ENCODE measurements at places on chromosomes 1 and 21.

DNA sequence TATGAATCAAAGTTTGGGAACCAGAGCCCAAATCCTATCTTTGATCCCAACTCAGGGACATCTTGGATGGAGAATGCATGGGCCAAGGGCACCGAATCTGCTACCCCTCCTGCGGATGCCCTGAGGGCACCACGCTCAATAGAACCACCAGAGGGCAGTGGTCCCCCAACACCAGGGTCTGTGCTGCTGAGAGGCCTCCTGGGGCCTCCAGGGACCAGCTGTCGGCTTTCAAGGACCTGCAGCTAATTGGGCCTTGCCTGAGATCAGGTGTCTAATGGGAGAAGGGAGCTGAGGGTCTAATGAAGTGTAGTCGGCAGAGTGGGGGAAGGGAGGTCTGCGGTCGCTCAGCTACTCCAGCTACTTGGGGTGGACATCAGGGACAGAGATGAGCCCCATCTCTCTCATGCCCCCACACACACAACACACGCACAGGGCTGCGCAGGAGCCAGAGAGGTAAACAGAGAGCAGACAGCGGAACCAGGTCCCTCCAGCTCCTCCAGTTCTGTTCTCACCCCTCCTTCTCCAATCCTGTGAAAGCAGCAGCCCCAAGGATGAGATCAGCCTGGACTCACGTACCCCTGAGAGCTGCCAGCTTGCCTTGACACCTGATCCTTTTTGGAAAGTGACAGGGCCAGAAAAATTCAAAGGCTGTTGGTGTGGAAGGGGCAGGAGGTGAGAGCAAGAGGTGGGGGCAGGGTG is 34.9 kb upstream of the PPP1R15B start:
- peak; percentile 81 for DNase-seq

DNA sequence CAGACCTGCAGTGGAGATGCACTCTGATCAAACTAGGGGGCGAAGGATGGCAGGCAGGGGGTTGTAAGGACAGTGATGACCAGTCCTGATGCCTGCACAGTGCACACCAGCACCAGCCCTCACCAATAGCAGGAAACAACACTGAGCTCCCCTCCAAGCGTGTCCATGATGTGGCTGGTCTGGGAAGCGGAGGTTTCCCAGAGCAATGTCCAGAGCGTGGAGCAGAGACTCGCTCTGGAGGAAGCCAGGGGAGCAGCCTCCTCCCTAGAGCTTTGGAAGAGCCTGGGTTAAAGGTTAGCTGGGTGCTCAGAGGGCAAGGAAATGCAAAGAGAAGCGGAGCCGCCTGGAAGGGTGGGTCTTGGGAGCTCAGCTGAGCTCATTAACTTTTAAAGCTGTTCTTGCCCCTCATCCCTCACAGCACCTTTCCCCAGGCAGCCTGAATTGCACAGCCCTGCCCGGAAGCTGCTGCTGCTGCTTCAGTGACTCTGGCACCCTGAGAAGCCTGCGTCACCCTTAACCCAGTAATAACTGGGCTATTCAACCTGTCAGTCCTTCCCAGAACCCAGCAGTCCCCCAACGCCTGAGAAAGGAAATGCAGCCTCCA is 162.2 kb upstream of the RAB4A start:
- DNase-seq: peak; percentile 53

GRCh38 chr1:175887981-175888428 is 144.6 kb upstream of the TNR start:
- DNase-seq: peak; percentile 66

- DNase-seq: no peak
Measured at GRCh38 chr1:240687820-240688219, 75.9 kb upstream of the GREM2 start.

DNA sequence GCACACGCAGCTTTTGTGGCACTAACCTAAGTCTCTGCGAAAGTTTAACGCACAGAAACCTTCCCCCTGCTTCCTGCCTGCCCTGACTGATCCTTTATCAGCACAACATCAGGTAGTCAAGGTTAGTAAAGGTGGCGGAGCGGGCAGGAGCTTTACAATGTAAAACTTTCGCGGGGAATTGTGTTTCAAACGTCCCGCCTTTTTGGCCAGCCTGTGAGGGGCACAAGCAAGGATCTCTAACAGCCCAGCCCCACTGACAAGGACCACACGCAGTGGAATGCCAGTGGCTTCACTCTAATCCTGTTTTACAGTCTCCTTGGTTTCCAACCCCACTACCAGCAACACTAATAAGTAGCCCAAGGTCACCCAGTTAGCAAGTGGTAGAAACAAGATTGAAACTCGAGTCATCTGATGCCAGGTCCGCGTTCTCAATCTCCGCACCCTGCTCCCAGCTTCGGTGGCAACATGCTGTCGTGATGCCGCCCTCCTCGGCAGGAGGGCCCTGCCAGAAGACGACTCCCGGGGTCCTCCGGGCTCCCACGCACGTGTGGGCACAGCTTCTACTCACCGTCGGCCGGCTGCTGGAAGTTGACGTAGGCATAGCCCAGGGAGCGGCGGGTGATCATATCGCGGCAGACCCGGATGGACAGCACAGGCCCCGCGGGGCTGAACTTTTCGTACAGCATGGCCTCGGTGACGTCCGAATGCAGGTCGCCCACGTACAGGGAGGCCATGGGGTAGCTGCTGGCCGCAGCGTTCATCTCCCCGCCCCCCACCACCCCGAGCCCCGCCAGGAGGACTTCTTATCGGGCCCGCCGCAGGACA is 1.2 kb downstream of the PABPC4 start:
- peak; percentile 74 for DNase-seq

GRCh38 chr1:56585985-56586384 is 6.6 kb upstream of the PLPP3 start:
- no peak for DNase-seq

GRCh38 chr1:70552662-70553566 is 141.8 kb downstream of the CTH start:
- DNase-seq: no peak

DNA sequence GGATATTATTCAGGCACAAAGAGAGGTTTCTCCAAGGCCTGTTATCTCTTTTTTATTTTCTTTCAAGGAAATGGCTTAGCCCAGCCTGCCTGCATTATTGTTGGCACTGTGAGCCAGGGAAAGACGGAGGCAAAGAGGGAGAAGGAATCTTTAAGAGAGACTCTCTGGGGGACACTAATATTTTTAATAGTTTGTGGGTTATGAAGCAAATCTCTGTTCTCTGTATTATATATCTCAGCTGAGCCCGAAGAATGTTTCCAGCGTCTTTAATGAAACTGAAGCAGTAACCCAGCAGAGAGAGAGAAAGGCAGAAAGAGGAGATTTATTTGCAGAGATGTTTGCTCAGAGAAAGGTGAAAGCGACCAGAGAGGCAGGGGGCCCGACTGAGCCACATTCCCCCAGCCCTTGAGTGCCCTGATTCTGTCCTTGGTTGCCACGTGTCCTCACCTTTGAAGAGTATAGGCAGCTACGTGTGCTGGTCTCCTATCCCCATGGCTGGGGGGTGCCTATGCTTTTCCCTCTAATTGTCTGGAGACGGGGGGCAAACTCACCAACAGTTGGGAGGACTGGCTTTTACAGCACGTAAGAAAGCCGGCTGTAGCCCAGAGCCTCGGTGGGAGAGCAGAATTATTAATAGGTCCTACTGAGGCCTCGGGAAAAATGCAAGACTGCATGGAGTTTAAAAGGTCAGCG is 166.4 kb downstream of the TRABD2B start:
- DNase-seq: no peak

GRCh38 chr1:208643005-208643597 is 398.9 kb upstream of the PLXNA2 start:
- no peak for DNase-seq

- DNase-seq: no peak
Measured at GRCh38 chr1:19354531-19354981, 42.4 kb downstream of the SLC66A1 start.

DNA sequence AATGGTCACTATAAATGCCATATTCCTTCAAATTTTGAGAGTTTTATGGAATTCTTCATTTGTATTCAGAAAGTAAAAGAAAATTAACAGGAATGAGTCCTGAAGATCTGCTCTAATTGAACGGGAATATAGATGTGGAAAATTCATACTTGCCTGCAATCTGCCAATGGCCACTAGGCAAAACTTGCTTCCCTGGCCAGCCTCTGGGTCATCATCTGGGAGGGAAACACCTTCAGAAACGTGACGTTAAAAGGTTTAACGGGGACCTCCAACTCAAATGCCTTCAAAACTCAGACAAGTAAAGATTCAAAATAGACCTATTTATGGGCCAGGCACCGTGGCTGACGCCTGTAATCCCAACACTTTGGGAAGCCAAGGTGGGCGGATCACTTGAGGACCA is 21.7 kb upstream of the CTSK start:
- DNase-seq: no peak

DNA sequence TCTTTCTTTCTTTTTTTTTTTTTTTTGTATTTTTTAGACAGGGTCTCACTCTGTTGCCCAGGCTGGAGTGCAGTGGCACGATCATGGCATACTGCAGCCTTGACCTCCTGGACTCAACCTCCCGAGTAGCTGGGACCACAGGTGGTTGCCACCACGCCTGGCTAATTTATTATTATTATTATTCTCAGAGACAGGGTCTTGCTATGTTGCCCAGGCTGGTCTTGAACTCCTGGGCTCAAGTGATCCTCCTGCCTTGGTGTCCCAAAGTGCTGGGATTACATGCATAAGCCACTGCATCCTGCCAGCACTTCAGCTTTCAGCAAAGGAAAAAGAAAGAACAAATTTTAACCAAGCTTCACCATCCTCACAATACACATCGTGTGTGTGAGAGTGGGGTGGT is 97.9 kb upstream of the SERBP1 start:
- DNase-seq: no peak

DNA sequence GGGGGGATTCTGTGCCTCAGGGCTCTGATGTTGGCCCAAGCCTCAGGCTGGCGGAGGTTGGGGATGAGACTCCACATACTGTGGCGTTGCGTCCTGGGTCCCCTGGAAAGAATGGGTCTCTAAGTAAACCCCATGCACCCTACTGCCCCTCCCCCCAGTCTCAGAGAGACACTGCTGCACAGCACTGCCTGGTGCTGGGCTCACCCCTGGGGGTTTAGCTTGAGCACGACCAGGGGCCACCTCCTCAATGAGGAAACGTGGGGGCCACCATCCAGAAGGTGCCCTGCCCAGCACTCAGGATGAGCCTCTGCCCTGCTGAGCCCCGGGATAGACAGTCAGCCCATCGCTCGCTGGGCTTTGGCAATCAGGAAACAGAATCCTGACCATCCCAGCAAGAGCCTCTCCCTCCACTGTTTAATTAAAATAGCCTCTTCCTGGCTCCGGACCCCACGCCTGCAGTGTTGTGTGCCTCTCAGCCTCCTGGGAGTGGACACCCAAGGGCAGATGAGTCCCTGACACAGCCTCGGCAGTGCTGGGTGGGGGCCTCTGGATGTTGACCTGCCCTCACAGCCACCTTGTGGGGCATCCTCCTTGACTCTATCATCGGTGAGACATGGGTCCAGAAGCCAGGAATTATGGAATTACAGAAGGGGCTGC is 3.5 kb upstream of the KRTAP10-4 start:
- no peak for DNase-seq

- no peak for DNase-seq
Measured at GRCh38 chr1:228999446-229000170, 264.3 kb downstream of the RHOU start.

DNA sequence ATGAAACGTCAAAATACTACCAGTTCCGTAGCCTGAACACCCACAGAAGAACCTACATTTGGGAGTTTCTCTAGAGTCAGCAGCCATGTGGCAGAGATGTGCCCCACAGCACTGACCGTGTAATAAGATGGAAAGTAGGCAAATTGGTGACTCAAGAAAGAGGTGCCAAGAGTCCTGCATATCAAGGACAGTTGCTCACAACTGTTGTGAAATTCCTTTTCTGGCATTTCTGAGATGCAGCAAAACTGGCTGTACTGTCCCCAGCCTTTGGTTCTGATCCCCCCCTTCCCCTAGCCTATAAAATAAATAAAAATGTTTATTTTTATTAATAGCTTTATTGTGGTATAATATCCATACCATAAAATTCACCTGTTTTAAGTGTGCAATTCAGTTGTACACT is 324.0 kb downstream of the PCP4 start:
- DNase-seq: no peak

DNA sequence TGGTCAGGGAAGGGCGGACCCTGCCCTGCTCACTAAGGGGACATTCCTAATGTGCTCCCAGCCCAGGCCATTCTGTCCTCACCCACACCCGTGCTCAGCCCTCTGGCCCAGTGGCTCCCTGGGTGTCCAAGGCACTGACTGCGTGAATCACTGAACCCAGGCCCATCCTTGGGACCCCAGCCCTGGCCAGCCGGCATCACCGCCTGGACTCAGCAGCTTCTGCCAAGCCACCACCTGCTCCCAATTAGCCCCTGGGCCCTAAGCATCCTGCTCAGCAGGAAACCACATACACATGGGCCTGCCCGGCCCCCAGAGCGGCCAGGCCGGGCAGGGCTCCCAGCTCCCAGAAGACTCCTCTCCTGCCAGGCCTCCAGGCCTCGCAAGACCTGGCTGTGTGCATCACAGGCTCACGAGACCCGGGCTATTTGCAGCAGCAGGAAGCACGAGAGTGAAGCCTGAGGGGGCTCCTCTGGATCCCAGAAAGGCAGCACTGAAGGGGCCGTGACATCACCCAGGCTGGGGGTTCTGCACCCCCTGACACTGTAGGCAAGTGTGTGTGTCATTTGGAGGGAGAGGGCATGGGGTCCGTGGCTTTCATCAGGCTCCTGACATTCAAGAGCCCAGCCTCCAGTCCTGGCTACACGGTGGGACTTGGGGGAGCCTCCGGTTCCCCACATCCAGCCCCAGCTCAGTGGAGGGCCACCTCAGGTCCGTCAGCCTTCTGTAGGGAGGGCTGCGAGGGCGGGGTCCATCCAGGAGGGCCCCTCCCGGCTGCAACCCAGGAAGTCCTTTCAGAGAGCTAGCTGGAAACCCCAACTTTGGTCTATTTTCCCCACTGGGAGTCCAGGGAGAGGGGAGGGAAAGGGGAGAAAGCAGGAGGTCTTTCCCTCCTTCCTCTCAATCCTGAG is 1.6 kb downstream of the MFAP2 start:
- DNase-seq: peak; percentile 23

DNA sequence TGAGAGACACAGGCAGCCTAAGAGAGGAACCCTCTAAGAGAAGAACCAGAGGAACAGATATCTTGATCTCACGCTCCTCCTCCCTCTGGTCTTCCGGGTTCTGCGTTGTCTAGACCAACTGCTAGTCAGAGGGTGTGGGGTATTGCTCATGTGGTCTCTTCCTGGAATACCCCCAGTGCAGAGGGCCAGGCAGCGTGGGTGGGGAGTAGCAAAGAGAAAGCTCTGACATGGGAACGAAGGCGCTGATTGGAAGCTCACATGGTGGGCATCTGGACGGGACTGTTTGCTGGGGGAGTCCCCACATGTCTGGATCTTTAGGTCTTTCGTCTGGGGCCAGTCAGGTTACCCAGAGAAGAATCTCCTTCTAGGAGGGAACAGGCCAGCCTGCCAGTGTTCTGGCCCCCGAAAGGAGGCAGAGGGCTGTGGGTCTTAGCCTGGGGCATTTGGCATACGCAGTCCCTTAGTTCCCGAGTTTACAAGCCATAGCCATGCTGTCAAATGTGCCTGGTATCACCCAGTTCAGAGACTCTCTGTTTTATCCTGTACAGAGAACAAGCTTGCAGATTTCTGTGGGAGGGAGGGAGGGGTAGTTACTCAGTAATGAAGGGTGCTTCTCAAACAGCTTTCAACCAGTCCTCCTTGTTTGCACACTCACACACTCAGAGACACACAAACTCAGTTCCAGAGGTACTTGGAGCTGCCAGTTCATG is 18.3 kb upstream of the IL6R start:
- no peak for DNase-seq

- DNase-seq: no peak
Measured at GRCh38 chr1:106753066-106753465, 303.4 kb upstream of the PRMT6 start.

GRCh38 chr1:24503870-24504523 is 1.4 kb downstream of the RCAN3 start:
- DNase-seq: no peak

Data from left colon (tissue), 2 donors.